ENCODE measurements at places on chromosomes 16 and 17. TPM values are rescaled to one million over a fixed set of nuclear protein-coding genes. Genes with fewer than 3 reads are reported as not detected.

The SMPD3 gene
- 0.07 TPM for total RNA-seq

The ASGR1 gene
- total RNA-seq = 1.8 TPM

The USP10 gene
- 170 TPM for total RNA-seq

The PLXDC1 gene
- total RNA-seq = 1.0 TPM

Data from activated T-helper 2 cell treated with anti-CD3 and anti-CD28 coated beads, Interferon-gamma antibody, Interleukin-2, Interleukin-4, amounts not matched to agents 10 μg/mL and 5 μg/mL and 100 μg/mL, durations not matched to agents 14 hours and 24 hours and 36 hours (primary cell).